Common myeloid progenitor, CD34-positive (primary cell): ENCODE measurements at places on chromosomes 4 and X.

- DNase-seq, result no peak
These were observed 20.8 kb upstream of the SMIM9 start for GRCh38 chrX:154855256-154855655.

DNA sequence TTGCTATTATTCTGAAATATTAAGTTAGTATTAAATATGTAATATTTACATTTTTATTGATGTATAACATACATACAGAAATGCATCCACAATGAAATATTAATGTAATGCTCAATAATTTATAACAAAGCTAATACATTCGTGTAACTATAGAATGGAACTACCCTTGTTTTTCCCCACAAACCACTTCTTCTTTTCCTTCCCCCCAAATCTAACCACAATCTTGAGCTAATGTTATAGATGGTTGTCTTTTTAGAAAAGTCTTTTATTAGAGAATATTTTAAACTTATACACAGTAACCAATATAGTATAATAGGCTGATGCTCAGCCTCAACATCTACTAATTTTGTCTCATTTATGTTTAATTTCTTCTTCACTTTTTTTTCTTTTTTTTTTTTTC is 4.5 kb upstream of the ZNF732 start:
- DNase-seq, result peak; percentile 61

- DNase-seq, result no peak
These were observed 506.6 kb downstream of the SH3BGRL start for GRCh38 chrX:81708487-81708886.

DNA sequence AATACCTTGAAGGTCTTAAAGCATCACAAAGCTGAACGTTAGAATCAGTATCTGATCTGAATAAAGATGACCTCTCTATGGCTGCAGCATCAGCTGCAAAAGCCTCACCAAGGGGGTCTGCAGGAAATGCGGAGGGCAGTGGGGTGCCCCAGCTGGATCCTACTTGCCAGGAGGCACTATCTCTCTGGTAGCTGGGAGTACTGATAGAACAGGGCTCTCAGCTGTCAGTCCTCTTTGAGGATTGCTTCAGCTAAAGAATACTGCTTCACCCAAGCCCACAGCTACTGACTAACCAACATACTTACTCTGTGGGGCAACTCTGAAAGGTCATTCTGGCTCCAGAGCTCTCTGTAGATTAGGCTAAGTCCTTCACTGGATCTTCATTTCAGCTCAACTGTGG is 112.5 kb upstream of the ZFP42 start:
- no peak for DNase-seq

DNA sequence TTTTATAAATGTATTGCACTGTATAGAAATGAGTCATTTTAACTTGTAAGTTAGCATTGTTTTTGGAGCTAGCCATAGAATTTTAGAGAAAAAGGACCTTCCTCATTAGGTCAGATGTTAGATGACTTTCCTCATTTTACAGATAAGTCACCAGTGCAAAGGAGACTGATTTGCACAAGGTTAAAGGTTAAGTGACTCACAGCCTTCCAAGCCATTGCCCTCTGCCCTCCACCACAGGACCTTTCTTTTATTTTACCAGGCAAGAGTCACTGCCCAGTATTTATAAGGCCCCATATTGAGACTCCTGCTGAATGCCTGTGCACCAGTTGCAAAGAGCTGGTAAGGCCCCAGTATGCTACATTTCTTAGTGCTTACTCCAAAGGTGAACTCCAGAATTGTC is 4.2 kb upstream of the ABCG2 start:
- DNase-seq, result no peak

GRCh38 chr4:61149278-61149677 is 50.8 kb upstream of the ADGRL3 start:
- no peak for DNase-seq

GRCh38 chr4:68349279-68349648 is 626 bp downstream of the YTHDC1 start:
- DNase-seq, result peak; percentile 63
